ENCODE measurements at places on chromosomes 5 and 9.

DNA sequence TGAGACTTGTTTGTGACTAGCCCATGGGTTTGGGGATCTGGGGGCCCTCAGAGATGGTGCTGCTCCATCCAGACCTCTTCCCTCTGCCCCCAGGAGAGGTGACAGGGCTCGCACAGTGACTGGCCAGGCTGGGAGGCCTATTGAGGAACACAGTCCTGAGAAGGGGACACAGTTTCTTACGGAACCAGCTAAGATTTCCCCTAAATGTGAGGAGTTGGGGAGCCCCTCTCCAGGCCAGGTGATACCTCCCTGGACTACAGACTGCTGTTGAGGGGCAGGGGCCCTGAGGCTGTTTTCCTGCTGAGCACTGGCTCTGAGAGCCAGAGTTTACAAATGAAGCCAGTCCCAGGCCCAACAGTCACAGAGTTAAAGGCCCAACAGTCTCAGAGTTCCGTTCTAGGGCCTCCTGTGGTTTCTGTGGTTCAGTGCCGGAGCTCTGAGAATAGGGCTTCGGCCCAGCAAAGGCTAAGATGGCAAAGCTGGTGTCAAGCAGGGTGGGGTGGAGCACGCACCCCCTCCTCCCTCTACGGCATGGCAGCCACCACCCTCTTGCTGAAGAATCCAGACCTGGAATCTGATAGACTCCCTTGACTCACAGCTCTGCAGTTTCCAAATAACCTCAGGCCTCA, 1.1 kb upstream of the SEMA4D start:
- DNase-seq = no peak

DNA sequence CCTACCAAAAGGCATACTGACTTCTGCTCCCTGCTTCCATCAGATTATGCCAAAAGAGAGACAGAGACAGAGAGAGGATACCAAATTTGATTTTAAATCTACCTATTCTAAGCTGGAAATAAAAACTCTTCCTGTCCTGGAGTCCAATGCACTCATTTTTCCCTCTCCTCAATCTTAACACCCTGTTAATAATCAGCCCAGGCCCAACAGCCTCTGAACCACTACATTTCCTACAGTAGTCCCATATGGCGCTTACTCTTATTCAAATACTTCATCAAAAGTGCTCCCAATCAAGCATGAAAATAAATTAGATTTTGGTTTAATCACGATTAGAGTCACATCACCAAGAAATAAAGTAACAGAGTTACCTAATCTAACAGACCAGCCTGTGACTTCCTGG, 152.3 kb downstream of the TSSK1B start:
- no peak for DNase-seq

GRCh38 chr5:79225026-79225425, 10.9 kb upstream of the JMY start:
- DNase-seq = no peak

DNA sequence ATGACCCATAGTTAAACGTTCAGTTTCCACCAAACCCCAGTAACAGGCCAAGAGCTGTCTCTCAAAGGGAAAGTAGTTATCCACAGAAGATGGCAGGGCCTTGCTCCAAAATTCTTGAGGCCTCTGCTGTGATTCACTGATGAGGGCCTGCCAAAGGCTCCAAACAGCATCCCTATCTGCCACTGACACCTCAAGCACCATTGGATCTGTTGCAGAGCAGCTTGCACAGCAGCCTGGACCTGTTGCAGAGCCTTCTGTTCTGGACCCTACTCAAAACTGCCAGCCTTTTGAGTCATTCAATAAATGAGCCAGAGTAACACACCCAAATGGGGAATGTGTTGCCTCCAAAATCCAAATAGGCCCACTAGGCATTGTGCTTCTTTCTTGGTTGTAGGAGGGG, 741.5 kb upstream of the RGMB start:
- no peak for DNase-seq

DNA sequence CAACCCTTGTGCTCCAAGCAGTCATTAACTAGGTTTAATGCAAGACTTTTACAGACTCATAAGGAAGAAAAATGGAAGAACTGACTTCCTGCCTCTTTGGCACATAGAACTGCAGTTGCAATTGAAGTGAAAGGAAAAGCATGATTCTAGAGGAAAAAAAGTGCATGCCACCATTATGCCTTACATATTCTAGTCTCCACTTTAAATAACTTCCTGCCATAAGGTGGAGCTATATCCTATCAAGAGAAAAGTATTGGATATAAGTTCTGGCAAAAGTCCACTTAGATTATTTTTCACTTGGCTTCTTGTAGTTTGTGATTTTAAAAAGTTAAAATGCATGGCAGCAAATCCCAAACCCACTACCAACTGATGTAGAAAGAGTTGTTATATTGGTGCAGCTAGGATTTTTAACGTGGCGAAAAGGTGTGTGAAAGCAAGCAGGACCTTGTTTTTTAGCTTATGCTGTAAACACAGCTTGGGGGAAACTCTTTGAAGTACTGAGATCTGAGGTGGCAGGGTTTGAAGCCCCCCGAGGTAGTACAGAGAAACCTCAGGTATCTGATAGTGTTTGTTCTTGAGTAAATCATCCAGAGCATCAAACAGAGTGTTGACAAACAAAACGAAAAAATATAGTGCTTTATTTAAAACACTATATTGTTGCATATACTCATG, 117.9 kb downstream of the ANXA1 start:
- no peak for DNase-seq

- no peak for DNase-seq
These were observed 1696.0 kb downstream of the MAT2B start for GRCh38 chr5:165201369-165201768.

DNA sequence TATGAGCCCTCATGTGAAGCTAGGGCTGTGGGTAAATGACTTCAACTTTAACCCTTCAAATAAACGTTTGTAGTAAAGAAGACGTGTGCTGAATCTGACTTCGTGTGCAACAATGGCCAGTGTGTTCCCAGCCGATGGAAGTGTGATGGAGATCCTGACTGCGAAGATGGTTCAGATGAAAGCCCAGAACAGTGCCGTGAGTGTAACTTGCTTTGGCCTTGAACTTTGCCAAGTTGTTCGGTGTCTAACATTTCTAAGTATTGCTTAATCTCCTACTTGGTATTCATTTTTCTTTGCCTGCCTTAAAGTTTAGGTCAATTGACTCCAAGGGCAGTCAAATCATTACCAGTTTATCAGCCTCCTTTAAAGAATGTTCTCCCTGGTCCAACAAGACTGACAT, 18.2 kb downstream of the VLDLR start:
- no peak for DNase-seq

- DNase-seq = no peak
These were observed 173.6 kb downstream of the TENT4A start for GRCh38 chr5:6886866-6887265.

- DNase-seq = no peak
These were observed 60.4 kb downstream of the PSAT1 start for GRCh38 chr9:78357165-78357873.

DNA sequence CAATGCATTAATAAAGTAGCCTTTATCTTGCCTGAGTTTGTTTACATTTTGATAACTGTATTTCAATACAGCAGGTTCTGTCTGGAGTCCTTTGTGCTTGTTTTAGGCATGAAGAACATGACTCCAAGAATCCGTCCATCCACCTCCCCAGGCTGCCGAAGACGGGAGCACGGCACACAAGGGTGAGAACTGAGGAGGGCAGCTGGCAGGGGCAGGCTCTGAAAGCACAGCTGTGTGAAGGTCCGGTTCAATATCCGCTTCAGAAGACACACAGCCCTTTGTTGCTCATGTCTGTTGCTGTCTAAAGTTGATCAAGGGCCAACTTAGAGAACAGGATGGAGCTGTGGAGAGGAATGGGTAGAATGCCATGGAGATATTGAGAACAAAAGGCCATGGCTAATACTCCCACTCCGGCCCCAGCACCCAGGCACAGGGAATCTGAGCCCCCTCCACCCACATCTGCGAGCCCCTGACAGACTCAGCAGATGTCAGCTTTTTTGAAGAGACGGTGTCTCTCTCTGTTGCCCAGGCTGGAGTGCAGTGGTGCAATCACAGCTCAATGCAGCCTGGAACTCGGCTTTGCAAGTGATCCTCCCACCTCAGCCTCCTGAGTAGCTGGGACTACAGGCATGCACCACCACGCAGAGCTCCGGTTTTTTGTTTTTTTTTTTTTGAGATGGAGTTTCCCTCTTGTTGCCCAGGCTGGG, 58.5 kb upstream of the GNE start:
- DNase-seq = no peak

DNA sequence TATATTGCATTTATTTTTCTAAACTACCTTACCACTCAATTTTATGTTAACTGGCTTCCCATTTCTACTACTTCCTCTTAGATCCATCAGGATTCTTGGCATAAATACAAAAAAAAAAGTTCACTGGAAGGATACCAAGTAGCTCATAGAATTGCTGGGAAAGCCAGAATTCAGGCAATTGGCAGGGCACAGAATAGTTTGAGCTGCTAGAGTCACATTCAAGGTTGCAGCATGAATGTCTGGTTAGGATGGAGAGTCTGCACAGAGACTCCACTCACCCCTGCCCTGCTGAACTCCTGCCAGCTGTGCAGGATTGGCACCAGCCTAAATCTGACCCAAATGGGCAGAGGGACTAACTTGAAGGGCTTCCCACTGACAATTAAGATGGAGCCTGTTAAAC, 4.9 kb upstream of the AMACR start:
- no peak for DNase-seq

- DNase-seq = no peak
These were observed 19.6 kb downstream of the IPPK start for GRCh38 chr9:92650296-92650695.

DNA sequence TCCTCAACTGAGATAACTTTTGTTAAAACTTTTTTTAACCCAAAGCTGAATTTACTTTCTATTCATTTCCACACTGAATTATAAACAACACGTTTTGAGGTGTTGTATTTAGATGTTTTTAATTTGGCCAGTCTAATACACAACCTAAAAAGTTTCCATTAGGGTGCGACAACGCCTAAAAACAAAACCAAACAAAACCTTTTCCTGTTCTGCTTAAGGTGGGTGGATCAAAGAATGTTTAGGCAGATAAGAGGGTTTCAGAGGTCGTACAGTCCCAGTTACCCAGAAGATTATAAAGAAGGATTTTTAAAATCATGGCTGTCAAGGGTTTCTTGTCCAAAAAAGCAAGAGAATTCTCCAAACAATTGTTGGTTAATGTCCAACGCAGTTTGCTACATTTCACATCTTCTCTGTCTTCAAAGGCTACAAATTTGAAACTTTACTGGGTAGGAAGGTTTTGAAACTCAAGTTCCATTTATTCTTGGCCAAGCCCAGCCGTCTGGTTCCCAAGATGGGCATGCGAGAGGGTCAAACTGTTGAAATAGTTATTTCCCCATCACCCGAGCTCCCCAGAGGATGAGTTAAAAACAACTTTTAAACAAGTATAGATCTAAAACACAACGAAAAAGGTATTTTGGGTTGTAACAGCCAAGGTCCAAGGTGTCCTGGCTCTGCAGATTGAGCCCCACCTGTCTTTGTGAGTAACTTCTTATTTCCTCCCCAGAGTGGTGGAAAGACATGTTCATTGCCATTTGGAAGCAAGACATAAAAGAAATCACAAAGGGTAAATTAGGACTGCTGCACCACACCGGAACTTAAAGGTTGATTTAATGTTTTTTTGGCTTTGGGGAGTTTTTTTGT, 122.8 kb upstream of the MAP3K1 start:
- DNase-seq = peak; percentile 25

Data from GM10248 (cell line).